ENCODE measurements at places on chromosomes 7 and 10.
A peak's percentile ranks its signal among the peaks of the same experiment; 100 is the strongest.

GRCh38 chr7:127392566-127393367 is at the start of gene ZNF800:
ZNF800 (minus strand) TSS chr7:127392708; CDS start chr7:127391557, 1,151 bp downstream.
- peak; percentile 60 for DNase-seq

- DNase-seq, result no peak
Observed at GRCh38 chr7:82481499-82482097, 38.0 kb upstream of the CACNA2D1 start.

- no peak for DNase-seq
Observed at GRCh38 chr10:91761721-91762120, 36.5 kb upstream of the TNKS2 start.

DNA sequence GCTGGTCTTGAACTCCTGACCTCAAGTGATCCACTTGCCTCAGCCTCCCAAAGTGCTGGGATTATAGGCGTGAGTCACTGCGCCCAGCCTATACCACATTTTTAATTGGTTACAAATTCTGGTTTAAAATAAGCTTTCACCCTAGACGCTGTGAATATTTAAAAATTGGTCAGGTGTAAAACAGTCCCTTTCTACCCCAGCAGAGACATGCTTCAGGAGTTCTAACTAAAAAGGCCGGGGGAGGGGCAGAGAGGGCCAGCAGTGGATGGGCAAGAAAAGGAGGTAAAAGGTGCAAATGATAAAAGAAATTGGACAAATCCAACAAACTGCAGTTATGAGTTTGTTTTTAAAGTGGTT is 70.0 kb downstream of the WAPL start:
- no peak for DNase-seq

DNA sequence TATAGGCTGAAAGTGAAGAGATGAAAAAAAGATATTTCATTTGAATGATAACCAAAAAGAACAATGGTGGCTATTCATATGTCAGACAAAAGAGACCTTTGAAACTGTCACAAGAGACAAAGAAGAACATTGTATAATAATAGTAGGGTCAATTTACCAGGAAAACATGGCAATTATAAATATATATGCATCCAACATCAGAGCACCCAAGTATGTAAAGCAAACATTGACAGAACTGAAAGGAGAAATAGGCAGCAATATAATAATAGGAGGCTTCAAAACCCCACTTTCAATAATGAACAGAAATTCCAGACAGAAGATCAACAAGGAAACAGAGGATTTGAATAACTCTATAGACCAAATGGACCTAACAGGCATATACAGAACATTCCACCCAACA is 876.2 kb downstream of the GRID1 start:
- no peak for DNase-seq

- DNase-seq, result no peak
Observed at GRCh38 chr7:74051629-74052410, 23.8 kb downstream of the ELN start.

Data from NCI-H1694 (cell line).